ENCODE measurements at places on chromosomes 7 and 10.
A peak's percentile ranks its signal among the peaks of the same experiment; 100 is the strongest.

- no peak for DNase-seq
Observed at GRCh38 chr7:100679927-100680575, 6.5 kb downstream of the GNB2 start.

- no peak for DNase-seq
Observed at GRCh38 chr7:86785641-86786040, 141.9 kb downstream of the GRM3 start.

DNA sequence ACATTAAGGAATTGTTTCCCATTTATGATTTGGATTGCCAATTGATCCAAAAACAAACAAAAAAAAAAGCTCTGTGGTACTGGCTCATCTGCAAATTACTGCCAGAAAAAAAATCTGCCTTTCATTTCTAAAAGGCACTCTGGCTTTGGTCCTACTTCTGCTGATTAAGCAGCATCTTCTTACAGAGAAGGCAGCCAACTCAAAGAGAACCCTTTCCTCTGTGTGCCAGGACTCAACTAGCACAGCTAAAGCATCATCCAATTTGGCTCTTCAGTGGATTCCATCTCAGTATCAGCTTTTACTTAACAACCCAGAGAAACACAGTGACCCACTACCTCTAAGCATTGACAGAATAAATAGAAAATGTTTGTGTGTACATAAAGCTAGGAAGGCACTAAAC lies 80.6 kb downstream of the GSAP start:
- no peak for DNase-seq

- DNase-seq: no peak
Observed at GRCh38 chr10:18233775-18234174, 93.6 kb downstream of the CACNB2 start.

DNA sequence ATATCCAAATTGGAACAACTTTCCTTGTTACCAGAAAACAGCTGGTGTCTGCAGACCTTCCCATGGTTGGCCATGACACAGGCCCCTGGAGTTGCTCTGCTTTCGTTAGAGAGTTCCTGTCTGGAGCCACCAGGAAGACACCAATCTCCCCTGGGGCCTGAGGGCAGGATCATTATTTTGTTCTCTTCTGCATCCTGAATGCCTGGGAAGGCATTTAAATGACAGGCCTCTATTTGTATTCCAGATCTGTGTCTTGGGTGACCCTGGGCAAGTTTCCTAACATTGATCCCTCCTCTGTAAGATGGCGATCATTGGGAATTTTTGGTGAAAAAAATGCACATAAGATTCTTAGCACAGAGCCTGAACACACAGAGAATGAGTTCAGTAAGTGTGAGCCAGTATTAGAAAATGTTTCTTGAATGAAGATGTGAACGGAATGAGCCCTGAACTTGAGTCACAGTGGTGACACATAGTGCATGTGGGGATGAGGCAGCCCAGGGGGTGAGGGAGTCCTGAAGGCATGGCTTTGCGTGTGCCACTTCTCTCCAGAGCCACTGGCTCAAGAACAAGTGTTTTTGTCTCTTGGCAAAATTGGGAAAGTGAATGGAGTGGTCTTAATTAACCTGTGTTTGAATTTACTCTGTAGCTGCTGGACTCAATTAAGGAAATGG lies 28.4 kb downstream of the BMPER start:
- peak; percentile 85 for DNase-seq

DNA sequence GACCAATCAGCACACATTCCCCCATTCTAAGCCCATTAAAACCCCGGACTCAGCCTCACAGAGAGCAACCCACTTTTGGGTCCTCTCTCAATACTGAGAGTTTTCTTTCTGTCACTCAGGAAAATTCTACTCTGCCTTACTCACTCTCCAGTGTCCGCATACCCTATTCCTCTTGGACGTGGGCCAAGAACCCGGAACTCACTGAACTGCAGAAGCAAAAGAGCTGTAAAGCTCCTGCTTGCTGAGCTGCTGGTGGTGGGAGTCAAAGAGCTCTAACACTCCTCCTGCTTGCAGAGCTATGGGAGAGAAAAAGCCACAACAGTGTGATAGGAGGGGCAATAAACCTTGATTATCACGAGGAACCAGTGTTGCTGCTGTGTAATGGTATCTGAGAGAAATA lies 386.9 kb downstream of the POM121L12 start:
- no peak for DNase-seq

DNA sequence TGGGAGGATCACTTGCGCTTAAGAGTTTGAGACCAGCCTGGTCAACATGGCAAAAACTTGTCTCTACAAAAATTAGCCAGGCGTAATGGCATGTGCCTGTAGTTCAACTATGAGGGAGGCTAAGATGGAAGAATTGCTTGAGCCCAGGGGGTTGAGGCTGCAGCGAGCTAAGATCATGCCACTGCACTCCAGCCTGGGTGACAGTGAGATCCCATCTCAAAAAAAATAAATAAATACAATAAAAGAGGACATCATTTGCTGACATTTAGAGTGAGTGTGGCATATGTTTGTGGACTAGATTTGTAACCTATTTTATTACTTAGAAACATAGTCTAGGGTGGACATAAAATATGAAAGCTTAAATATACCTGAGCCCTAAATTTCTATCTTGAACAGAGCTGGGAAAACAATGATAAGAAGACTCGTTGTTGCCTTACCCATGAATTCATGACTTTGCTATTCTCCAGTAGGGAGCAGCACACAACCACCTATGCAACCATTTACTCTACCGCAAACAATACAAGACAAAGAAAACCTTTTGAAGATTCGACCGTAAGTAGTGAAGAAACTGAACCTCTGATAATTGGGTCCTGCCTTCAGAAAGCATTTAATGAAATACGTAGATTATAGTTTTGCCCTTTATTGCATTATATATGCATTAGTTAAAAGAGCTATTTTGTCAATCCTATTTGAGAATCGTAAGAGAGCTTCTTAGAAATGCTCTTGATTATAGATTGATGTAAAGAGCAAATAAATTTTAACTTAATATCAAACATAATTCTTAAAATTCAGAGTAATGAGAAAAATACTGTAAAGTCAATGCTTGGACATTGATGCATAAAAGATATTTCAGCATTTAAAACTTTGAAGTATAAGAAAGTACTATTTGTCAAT lies 83.5 kb downstream of the GNAT3 start:
- DNase-seq: peak; percentile 62

DNA sequence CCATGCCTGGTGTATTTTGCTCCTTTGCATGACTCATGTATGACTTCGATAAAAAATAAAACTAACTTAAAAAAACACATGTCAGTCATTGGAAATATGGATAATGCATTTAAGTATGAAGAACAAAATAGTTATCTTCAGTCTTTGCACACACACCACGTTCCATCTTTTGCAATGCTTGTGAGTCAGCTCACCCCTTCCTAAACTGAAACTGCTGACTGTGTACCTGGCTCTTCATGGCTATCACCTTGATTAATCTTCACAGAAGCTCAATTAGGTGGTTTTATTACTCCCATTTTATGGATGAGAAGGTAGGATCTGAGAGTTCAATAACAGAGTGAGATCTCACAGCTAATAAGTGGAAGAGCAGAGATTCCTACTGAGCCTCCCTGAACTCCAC lies 79.5 kb downstream of the CARD11 start:
- DNase-seq: peak; percentile 40

GRCh38 chr7:107075863-107076574 lies 31.5 kb downstream of the PRKAR2B start:
- DNase-seq: no peak

- DNase-seq: no peak
Observed at GRCh38 chr7:82714883-82715282, 271.3 kb upstream of the CACNA2D1 start.

DNA sequence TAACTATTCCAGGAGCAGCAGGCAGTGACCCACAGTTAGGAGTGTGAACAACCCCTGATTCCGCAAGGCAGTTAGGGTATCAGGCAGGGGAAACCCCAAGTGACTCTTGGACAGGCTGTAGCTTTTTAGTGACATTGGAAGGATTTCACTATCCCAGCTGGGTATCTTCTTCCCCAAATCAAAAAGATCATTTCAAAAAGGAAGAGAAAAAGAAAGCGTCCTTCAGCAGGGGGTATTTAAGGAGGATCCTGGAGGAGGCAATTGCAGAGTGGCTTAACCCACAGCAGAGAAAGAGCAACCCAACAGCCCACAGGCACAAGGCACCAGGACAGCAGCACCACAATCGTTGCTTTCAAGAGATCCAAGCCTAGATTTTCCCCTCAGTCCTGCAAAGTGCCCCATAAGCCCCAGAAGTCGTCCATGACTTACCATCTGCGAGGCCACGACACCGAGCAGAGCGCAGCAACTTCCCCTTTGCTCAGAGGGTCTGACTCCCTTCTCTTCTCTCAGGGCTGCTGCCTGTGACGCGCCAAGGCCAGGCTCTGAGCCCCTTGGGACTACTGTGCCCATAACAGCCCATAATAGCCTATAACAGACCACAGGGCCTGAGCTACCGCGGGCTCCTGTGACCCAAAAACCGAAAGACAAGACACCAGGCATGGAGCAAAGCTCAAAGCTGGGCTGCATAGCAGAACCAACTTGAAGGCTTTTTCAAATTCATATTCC lies 19.8 kb downstream of the PIK3AP1 start:
- DNase-seq: no peak

- DNase-seq: no peak
Observed at GRCh38 chr7:107898997-107899594, 8.1 kb downstream of the DLD start.

GRCh38 chr7:123975084-123975483 lies 50.0 kb downstream of the SPAM1 start:
- DNase-seq: no peak

DNA sequence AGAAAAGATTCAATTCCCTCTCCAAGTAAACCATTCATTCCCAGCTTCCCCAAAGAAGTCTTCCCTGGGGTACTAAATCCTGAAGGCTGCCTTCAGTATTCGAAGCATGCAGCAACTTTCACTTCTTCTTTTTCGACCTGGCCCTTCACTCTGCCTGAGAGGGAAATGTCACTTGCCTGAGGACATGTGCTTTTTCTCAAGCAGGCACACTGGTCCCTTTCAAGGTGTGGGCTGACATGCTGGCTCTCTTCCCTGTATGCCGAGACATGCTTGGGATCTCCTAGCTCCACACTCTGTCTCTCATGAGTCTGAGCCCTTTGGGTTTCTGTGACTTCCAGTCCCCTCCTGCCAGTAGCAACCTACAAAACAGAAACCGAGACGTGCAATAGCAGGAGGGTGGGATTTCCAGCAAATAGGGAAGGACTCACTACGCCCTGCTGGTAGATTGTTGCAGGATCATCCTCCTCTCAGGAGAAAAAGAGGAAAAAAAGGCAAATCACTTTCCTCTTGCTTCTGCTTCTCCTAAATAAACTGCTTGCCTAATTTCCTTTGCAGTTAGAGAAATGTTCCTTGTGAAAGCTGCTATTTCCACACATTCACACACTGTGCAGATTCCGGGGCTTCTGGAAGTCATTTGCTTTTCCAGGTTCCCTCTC lies 33.5 kb downstream of the FIGNL1 start:
- no peak for DNase-seq

DNA sequence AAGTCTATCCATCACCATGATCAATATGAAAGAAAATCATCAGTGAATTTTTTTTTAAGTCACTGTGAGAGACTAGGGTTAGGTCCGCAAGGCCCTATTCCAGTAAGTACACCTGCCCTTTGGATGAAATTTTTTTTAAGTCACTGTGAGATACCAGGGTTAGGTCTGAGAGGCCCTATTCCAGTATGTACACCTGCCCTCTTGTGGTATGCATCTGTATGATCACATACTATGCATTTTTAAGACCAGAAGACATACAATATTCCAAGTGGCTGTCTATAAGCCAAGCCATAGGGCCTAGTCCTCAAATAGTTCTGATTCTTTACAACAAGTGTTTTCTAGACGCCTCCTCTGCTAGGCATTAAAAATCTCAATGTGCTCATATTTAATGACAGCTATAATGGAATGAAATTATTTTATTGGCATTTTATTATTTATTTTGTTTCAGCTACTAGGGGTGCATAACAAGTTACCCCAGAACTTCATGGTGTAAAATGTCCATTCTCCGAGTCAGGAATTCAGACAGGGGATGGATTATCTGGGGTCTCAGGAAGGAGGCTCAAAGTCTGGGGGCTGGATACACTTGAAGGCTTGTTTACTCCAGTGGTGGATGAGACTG lies 53.1 kb downstream of the TEX36 start:
- peak; percentile 46 for DNase-seq

DNA sequence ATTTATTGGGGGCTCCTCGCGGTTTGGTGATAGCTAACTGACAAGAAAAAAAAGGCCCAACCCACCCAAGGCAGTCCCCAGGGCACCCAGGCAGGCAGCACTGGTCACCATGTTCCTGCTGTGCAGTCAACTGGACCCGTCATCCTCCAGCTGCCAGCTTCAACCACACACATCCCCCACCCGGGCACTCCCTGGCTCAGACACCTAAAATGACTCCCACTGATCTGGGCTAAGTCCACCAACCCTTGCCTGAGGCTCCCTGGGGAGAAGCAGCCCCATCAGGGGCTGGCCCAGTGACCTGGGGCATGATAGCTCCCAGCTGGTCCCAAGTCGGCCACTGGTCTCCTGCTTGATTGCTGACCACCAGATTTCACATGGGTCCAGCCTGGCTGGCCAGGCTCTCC lies 161.8 kb downstream of the NRF1 start:
- no peak for DNase-seq

- peak; percentile 99 for DNase-seq
Observed at GRCh38 chr7:91264046-91264923, at the start of gene FZD1. TSS of gene FZD1 (plus strand) at chr7:91264433. CDS start at chr7:91264881, 448 bp downstream.

DNA sequence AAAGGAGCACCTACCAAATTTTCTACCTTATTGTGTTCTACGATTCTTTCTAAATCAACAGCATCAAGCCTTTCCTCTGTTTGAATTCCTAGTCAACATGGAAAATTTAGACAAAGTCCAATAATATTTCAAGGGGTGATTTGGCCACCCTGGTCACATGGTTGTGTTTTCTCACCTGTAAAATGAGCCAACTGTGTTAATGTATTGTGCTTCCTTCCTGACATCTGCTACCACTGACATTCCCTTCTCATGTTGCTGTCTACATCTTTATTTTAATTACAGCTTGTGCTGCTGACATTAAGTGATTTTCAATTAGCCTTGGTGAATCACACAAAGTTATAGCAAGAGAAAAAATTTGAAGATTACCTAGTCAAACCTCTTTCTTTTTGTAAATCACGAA lies 83.0 kb upstream of the NPSR1 start:
- no peak for DNase-seq

DNA sequence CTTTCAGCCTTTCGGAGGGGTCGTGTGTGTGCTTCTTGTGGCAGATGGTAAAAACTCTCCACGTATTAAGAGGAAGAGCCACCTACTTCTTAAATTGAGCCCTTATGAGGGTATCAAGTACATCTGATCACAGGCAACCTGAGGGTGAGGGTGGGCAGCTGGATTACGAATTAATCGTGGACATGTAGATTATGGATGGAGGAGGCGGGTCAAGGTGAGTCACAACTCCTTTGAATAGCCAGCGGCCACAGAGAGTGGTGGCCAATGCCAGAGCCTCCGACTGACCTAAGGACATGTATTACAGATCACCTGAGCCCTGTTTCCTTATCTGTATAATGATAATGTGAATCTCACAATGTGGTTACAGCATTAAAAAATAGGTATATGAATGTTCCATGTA lies 1083.9 kb downstream of the SORCS3 start:
- DNase-seq: no peak

DNA sequence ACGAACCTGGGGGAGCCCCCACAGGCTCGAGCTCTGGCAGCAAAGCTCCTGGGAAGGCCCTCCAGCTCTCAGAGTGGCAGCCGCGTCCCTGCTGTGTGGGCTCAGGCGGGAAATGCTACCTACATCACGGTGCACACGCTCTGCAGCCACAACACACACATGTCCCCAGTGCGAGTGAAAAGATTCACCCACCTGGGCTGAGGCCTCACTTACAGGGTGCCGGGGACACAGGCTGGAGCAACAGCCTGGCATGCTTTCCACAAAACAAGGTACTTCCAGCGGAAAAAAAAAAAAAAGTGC lies 410.4 kb upstream of the FOXK1 start:
- DNase-seq: no peak

- no peak for DNase-seq
Observed at GRCh38 chr10:7192831-7193361, 217.9 kb downstream of the SFMBT2 start.
